ENCODE measurements at places on chromosomes 4 and X.

GRCh38 chr4:151727365-151727764 is 33.4 kb downstream of the GATB start:
- no peak for DNase-seq

DNA sequence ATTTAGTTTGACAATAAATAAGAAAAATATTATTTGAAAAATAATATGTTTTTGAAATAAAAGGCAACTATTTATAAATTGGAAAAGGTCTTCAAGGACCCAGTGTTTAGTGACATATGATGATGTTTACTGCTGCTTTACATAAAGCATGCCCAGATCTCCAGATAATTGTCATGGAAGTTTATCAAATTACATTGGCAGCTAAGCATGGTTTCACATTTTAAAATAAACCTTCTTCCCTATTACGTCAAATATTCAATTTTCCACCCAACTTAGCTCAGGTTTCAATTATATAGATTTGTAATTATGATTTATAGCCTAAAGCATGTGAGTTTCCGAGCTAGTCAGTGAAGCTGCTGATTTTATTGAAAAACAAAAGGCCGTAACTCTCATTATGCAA is 417.2 kb downstream of the CFAP47 start:
- DNase-seq = no peak

DNA sequence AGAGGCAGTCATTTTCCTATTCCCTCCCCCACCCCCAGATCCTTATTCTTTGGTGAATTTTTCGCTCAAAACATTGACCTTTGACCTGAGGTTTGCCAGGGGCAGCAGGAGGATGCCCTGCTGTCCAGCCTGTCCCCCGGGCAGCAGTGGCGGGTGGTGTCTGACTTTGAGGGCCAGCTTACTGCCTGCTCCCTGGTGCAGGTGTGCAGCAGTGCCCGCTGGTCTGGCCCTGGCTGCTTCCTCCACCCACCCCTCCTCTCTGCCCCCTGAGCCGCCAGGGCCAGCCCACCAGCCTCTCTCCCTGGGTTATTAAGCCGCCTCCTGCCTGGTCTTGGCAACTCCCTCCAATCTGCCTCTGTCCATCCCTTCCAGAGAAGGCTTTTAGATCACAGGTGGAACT is 40.8 kb upstream of the GRPEL1 start:
- no peak for DNase-seq

DNA sequence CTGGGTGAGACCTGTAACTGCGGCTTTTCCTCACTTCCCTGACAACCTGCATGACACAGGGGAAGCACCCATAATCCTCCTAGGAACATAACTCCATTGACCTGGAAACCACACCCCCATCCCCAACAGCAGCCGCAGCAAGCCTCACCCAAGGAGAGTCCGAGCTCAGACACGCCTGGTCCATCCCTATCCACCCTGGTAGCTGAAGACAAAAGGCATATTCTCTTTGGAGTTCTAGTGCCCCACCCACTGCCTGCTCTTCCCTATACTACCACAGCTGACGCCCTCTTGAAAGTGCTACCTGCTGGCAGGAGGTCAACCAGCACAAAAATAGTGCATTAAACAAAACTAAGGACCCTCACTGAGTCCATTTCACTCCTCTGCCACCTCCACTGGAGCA is 1080.9 kb upstream of the IGFBP7 start:
- DNase-seq = no peak

DNA sequence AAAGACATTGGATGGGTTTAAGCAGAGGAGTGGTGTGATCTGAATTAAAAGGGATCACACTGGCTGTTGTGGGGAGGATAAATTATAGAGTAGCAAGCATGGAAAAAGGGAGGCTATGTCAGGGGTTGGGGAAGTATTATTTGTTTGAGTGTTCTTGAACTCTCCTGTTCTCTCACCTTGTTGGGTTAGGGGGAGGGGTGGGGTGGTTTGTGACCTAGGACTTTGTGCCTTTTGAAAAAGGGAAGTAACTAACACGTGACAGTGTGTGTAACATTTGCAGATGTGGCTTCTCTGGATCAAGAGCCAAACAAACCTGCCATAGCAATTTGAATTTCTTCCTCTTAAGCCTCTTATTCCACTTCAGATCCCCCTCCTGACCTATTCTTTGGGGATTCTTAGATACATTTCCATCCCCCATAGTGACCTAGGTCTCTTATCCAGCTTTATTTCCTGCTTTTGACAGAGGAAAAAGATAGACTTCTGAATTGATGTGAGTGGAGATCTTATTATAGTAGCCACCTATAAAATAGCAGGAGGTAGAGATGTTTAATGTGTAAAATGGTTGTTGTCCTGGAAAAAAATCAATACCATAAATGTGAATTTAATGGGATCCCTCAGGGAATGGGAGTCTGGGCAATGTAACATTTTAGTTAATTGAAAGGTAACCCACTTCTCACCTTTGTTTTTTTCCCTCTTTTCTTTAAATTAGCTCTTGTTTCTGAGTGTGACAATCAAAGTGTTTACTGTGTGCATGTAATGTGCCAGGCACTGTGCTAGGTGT is 120.4 kb downstream of the CT47B1 start:
- DNase-seq = peak; percentile 23

DNA sequence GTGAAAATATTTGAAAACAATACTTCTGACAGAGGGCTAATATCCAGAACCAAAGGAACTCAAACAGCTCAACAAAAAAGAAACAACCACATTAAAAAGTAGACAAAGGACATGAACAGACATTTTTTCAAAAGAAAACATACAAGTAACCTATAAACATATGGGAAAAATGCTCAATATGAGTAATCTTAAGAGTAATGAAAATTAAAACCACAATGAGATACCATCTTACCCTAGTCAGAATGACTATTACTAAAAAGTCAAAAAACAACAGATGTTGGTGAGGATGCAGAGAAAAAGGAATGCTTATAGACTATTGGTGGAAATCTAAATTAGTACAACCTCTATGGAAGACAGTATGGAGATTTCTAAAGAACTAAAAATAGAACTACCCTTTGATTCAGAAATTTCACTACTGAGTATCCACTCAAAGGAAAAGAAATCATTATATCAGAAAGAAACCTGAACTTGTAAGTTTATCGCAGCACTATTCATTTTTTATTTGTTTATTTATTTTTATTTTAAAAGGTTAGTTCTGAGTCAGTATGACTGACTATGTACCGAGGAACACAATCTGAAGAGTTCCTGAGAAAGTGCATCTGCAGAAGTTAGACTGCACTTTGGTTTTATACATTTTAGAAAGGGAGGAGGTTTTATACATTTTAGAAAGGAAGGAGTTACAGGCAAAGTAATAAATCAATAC is 231.3 kb downstream of the INPP4B start:
- no peak for DNase-seq

GRCh38 chrX:103099691-103100090 is 6.7 kb upstream of the NXF3 start:
- no peak for DNase-seq

DNA sequence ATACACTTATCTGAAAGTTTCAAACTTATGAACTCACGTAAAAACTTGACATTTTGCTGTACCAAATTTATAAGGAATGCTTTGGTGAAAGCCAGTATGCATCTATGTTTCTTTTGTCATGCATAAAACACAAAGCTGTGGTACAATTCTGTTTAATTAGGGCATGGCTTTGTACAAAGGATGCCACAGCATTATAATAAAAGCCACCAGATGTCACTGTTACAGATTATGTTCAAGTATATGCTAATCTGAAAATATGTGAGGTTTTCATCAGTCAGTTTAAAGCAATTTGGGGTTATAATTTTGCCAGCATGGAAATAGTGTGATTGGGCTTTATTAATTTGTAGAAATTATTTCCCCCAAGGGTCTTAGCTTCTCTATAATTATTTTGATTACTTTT is 69.0 kb downstream of the ATOH1 start:
- no peak for DNase-seq

DNA sequence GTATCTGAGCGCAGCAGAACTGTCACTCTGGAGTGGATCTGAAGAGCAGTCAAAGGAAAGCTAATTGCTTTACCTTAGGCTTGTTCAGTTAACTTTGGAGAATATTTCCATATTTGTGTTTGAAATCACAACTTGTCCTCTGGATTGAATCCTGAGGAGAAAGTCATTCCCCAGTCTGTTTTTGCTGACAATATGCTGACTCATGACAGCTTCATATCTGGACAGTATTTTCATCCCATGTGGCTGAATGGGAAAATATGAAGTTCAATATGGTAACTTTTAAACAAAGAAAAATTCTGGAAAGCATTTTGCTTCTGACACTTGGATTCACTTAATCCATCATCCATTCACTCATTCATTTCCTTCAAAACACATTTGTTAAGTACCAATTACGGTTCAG is 46.3 kb upstream of the MAGEC3 start:
- DNase-seq = no peak

- no peak for DNase-seq
Measured at GRCh38 chr4:13415068-13415785, 68.9 kb downstream of the RAB28 start.

DNA sequence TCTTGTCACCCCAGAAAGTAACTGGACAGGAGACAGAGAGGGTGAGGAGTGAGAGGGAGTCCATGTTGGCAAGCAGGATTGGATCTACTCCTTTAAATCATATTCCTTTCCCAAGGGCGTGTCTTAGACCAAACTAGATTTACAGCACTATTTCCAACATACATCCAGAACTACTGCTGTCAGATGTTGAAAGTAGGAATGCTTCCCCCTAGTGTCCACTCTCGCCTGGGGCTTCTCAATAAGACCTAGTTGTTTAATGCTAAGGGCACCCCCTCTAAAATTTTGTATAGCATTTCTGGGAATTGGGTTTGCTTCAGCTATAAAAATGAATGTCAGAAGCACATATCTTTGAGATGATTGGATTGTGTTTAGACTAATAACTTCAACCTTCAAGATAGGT is 13.3 kb downstream of the OFD1 start:
- no peak for DNase-seq

DNA sequence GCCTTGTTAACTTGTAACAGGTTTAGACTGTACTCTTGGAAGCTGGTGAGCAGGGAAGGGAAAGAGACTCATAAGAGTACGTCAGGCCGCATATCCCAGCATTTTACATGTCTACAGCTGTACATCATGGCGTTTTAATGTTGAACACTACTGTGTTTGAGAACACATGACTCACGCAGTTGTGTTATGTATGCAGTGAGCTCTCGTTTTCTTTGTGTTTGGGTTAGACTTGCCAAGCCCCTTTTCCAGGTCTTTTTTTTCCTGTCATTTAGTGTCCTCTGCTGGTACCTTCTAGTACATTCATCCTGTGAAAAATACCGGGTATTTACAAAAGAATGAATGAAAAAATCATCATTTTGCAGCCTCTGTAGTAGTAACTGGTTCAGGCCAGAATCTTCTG is 35.3 kb downstream of the SMS start:
- DNase-seq = no peak

GRCh38 chr4:149166365-149166764 is 649.3 kb downstream of the IQCM start:
- DNase-seq = no peak

GRCh38 chr4:145939441-145939750 is 773 bp upstream of the ZNF827 start:
- DNase-seq = no peak

DNA sequence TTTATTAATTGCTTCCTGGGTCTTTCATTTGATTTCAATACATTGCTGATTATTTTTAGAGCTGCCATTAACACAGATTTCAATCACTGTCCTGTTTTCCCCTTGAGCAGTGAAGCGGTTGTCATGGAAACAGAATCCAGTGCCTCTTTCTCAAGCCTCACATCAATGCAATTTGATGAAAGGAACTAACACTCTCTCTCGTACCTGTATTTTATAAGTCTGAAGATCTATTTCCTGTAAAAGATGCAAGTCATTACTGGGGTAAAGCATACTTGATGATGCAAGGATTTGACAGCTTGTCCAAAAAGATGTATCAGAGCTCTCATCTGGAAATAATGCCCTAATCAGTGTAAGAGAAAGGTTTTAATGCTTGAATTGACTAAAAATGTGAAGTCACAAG is 17.9 kb upstream of the GASK1B start:
- DNase-seq = no peak

GRCh38 chr4:55500072-55500471 is 46.6 kb downstream of the CLOCK start:
- no peak for DNase-seq

GRCh38 chrX:119094819-119095218 is 22.0 kb downstream of the CT47C1 start:
- DNase-seq = no peak

- DNase-seq = no peak
Measured at GRCh38 chrX:79138658-79139241, 5.7 kb upstream of the GPR174 start.

DNA sequence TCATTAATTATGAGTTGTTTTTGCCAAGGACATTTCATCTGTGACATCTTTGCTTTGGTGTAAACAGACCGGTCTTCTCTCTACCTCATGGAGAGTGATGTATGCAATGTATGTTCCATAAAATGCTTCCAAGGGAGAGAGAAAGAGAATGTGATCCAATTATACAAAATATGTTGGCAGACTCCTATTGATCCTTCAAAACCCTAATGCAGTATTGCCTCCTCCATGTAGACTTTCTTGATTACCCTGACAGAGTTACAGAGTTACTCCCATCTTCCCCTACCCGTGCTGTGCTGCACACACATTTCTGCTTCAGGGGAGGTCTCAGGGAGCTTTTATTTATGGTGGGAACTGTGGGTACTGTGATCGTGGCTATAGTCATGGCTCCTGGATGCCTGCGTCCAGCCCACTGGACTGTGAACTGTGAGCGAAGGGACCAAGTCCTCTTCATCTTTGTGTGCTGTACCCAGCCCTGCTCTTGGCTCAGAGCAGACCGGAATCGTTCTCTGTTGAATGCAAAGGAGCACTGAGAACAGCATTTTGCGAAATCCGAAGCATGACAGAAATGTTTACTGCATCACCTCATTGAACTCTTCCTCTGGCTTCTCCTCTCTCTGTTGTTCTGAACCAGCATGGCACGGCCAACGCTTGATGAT is 32.7 kb downstream of the SORCS2 start:
- no peak for DNase-seq

DNA sequence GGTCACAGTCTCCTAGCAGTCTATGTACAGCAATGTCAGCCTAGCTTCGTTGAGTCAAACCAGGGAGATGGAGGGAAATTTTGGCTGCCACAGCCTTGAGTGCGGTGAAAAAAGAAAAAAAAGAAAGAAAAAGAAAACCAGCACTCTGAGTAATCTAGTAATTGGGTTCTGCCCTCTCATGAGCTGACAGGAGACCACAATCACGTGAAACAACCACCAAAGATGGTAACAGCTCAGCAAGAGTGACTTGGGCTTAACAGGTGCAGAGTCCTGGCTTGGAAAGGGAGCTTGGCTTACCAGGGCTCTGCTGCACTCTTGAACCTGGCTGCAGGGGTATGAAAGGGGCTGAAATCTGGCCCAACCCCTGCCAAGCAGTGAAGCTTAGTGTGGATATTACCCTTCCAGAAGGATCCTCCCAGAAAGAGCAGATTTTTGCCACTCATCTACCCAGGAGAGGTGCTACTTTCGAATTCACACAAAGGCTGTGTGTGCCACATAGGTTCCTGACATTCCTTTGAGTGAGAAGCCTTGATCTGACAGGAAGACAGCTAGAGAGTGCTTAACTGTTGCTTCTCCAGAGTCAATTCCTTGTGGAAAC is 350.3 kb downstream of the PTTG2 start:
- DNase-seq = no peak

- DNase-seq = no peak
Measured at GRCh38 chrX:40021647-40022046, 76.1 kb downstream of the BCOR start.

- DNase-seq = no peak
Measured at GRCh38 chr4:139528377-139529005, 27.5 kb downstream of the SETD7 start.
